Memory B cell (primary cell): ENCODE measurements at places on chromosomes 12 and 14.

GRCh38 chr12:79151956-79152355 lies 287.4 kb downstream of the SYT1 start:
- H3K4me3 ChIP-seq = no peak overlapping the region
- DNase-seq = no peak
- no peak overlapping the region for H3K27ac ChIP-seq
- H3K36me3 ChIP-seq = no peaks in the 10 kb centered on the region
- H3K27me3 ChIP-seq = no peaks in the 10 kb centered on the region
- H3K4me1 ChIP-seq = no peaks in the 10 kb centered on the region

DNA sequence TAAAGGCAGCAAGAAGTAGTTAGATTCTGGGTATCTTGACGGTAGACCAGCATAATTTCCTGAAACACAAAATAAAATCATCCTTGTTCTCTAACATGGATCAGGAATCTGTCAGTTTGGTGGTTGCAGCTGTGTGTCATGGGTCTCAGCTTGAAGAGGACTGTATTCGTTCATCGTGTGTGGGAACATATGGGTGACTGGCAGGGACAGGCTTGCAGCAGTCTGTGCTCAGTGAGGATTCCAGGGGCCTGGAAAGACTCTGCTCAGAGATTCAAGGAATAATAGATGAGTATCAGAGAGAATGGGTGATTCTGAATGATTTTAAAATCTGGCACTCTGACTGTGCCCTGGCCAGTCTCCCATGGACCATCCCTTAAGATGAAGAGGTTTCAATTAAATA lies 421.6 kb downstream of the APAF1 start:
- H3K27ac ChIP-seq = no peak overlapping the region
- no peak overlapping the region for H3K4me3 ChIP-seq
- H3K27me3 ChIP-seq = peaks cover 4% of the 10 kb centered on the region
- no peak for DNase-seq
- no peaks in the 10 kb centered on the region for H3K4me1 ChIP-seq
- H3K36me3 ChIP-seq = no peaks in the 10 kb centered on the region

DNA sequence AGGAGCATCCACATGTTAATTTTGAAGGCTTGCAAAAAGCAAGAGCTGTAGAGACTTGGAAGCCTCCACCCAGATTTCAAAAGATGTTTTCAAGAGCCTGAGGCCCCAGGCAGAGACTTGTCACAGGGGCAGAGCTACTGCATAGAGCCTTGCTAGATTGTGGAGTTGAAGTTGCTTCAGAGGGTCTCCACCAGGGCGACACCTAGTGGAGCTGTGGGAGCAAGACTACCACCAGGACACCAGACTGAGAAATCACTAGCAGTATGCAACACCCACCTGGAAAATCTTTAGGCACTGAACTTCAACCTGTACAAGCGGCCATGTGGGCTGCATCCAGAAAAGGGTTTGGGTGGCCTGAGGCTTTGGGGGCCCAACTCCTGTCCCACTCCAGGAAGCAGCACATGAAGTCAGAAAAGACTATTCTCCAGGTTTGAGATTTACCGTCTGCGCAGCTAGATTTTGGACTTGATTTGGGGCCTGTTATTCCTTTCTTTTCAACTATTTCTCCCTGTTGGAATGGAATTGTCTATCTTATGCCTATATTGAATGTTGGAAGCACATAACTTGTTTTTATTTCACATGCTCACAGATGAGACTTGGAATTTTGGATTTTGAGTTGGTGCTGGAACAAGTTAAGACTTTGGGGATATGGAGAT lies 508.6 kb downstream of the FLRT2 start:
- DNase-seq = peak; percentile 10
- no peaks in the 10 kb centered on the region for H3K36me3 ChIP-seq
- no peak overlapping the region for H3K4me3 ChIP-seq
- H3K27ac ChIP-seq = no peak overlapping the region
- H3K27me3 ChIP-seq = no peaks in the 10 kb centered on the region

- H3K27me3 ChIP-seq = no peaks in the 10 kb centered on the region
- no peak overlapping the region for H3K4me3 ChIP-seq
- no peaks in the 10 kb centered on the region for H3K4me1 ChIP-seq
- H3K36me3 ChIP-seq = peaks cover 42% of the 10 kb centered on the region
Measured at GRCh38 chr12:133058203-133059113, 21.1 kb downstream of the ZNF84 start.

GRCh38 chr12:62601765-62602164 lies 135.1 kb downstream of the MON2 start:
- H3K4me1 ChIP-seq = peaks cover 11% of the 10 kb centered on the region
- H3K27ac ChIP-seq = peak overlapping the region; percentile 100
- no peak overlapping the region for H3K4me3 ChIP-seq
